ENCODE measurements at places on chromosomes 16 and 17.

GRCh38 chr16:87447323-87447722 is 45.5 kb downstream of the ZCCHC14 start:
- no peak for DNase-seq

- DNase-seq = no peak
Observed at GRCh38 chr17:81459224-81459623, 53.4 kb downstream of the ACTG1 start.

GRCh38 chr17:41559548-41559947 is 12.3 kb downstream of the KRT9 start:
- DNase-seq = no peak

GRCh38 chr17:14196377-14196997 is 40.2 kb downstream of the CDRT15 start:
- no peak for DNase-seq

DNA sequence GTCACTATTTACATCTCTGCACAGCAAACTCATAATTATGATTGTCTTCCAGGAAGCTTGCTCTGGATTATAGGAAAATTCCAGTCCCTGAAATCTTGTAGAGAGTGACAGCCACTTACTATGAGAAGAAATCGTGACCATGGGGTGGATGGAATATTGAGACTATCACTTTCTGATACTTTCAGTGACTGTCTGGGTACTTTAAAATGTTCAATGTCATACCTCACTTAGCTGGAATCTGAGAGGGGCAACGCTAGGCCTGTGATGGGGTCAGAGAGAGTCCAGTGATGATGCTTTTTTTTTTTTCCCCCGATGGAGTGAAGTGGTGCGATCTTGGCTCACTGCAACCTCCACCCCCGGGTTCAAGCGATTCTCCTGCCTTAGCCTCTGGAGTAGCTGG is 32.2 kb upstream of the RGS9 start:
- DNase-seq = no peak

GRCh38 chr17:5355421-5356129 is 63.9 kb downstream of the NUP88 start:
- DNase-seq = no peak

DNA sequence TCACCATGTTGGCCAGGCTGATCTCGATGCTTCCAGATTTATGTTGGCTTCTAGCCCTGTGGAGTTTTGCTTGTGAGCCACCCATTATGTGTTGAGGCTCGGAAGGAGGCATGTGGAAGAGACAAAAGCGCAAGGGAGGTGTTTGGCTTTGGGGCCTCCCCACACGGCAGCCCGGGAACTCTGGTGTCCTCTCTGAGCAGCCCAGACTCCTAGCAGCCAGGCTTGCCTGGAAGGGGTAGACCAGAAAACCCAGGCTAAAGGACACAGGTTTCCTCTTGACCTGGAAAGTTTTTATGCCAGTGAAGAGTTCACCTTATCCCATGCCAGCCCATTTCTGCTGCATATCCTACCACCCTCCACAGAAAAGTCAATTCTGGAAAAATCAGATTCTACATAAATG is 21.0 kb downstream of the SDR42E2 start:
- no peak for DNase-seq

DNA sequence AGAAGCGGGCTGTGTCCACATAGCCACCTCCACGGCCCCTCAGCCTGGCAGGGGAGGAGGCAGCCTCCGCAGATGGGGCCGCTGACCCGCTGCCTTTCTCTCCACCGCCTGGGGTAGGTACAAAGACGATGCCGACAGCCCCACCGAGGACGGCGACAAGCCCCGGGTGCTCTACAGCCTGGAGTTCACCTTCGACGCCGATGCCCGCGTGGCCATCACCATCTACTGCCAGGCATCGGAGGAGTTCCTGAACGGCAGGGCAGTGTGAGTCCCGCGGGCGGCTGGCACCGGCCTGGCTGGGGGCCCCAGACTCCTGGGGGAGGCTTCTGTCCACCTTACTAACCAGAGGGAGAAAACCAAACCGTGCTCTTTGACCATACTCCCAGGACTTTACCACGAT is 27.9 kb downstream of the MGRN1 start:
- no peak for DNase-seq

GRCh38 chr17:66791347-66791746 is 43.6 kb upstream of the CACNG5 start:
- DNase-seq = no peak

GRCh38 chr16:48075398-48075797 is 80.4 kb downstream of the ABCC12 start:
- DNase-seq = no peak

GRCh38 chr16:63223851-63224250 is 1187.6 kb upstream of the CDH8 start:
- no peak for DNase-seq

DNA sequence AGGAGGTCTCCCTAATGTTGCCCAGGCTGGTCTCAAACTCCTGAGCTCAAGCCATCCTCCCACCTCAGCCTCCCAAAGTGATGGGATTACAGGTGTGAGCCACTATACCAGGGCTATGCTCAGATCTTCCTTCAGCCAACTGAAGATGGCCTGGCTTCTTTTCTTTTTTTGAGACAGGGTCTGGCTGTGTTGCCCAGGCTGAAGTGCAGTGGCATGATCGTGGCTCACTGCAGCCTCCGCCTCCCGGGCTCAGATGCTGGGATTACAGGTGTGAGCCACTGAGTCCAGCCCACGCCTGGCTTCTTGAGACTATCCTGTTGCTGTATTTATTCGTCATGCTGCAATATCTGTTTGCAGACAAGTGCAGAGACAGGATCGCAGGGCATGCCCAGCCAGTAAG is 4.1 kb downstream of the SLC25A19 start:
- no peak for DNase-seq

GRCh38 chr17:13775450-13775849 is 173.7 kb upstream of the HS3ST3A1 start:
- no peak for DNase-seq

GRCh38 chr16:38941-39892 is 14.2 kb downstream of the POLR3K start:
- DNase-seq = peak; percentile 8

DNA sequence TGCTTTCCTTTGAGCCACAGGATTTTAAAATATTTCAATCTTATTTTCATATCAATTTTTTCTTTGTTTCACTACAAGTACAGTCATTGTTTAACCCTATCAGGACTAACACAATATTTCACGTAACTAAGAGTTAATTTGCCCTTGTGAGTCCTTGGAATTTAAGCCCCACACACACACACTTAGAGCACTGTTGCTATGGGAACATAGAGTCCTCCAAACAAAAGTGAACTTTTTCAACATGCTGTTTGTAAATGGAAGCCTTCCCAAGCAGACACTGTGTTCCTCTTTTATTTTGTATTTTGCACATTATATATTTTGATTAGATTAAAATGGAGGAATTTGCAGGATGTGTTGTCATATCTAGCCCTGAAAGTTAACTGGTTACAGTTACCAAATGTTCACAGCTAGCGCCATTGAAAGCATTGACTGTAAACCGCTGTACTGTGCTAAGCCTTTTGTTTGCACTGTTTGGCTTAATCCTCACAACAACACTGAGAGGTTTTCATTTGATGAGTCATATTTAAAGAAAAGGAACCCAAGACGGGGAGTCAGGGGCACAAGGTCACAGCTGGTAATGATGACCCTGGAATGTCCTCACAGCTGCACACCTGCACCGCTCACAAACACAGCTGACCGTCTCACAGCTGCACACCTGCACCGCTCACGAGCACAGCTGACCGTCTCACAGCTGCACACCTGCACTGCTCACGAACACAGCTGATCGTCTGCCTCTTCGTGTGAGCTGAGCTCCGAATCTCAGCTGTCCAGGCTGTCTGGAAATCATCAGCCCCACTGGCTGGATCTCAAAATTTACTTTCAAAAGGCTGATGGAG is 6.3 kb downstream of the HSBP1 start:
- no peak for DNase-seq

- DNase-seq = no peak
Observed at GRCh38 chr16:50172195-50172922, 19.3 kb downstream of the TENT4B start.

- peak; percentile 99 for DNase-seq
Observed at GRCh38 chr16:84532291-84532724, 27.8 kb upstream of the MEAK7 start.

- peak; percentile 51 for DNase-seq
Observed at GRCh38 chr17:1485423-1486376, 6.8 kb downstream of the MYO1C start.

- no peak for DNase-seq
Observed at GRCh38 chr17:42198897-42199296, 4.6 kb upstream of the GHDC start.

DNA sequence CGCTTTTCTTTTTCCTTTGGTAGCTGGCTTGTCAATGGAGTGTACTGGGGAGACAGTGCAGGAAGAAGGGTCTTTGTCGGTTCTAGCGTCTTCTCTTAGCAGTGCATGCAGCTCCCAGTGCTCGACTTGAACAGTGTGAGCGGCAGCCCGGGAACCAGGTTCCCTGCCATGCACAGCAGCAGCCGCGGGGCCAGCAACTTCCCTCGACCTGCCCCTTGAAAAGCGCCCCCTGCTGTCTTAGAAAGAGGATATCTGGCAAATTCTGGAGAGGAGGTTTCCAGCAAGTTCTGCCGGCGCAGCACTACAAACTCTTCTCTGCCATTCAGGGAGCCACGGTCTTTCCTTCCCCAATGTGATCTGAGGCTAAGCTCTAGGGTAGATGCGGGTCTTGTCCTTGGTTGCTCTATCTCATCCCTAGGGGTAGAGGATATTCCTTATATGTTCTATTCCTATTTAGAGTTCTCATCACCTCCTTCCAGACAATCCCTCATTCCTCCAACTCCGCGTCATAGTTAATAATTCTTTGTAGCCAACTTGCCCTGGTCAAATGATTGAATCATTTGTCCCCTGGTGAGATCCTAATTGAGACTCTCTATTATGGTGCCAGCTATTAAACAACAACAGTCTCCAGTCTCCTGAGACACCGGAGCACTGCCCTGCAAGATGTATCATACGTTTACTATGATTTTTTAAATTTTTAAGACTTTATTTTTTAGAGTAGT is 451.3 kb downstream of the PMP22 start:
- no peak for DNase-seq

DNA sequence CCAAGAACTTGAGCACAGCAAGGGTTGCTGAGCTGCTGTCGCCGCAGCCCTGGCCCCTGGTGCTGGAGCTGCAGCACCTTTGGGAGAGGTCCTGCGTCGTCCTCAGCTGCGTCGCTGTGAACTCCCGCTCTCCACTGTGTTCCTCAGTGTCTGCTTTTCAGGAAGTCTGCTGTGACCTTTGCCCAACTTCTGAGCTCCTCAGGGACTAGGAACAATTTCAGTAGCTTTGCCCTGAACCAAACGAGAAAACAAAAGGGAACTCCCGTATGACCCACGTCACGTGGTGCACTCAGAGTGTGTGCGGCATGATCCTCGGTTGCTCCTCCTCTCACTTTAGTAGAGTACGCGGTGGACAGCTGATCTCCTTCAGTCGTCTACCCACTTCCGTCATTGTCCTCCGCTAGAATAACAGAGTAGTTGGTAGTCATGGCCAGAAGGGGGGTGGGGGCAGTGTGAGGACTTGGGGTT is 44.2 kb downstream of the WDR45B start:
- DNase-seq = no peak

DNA sequence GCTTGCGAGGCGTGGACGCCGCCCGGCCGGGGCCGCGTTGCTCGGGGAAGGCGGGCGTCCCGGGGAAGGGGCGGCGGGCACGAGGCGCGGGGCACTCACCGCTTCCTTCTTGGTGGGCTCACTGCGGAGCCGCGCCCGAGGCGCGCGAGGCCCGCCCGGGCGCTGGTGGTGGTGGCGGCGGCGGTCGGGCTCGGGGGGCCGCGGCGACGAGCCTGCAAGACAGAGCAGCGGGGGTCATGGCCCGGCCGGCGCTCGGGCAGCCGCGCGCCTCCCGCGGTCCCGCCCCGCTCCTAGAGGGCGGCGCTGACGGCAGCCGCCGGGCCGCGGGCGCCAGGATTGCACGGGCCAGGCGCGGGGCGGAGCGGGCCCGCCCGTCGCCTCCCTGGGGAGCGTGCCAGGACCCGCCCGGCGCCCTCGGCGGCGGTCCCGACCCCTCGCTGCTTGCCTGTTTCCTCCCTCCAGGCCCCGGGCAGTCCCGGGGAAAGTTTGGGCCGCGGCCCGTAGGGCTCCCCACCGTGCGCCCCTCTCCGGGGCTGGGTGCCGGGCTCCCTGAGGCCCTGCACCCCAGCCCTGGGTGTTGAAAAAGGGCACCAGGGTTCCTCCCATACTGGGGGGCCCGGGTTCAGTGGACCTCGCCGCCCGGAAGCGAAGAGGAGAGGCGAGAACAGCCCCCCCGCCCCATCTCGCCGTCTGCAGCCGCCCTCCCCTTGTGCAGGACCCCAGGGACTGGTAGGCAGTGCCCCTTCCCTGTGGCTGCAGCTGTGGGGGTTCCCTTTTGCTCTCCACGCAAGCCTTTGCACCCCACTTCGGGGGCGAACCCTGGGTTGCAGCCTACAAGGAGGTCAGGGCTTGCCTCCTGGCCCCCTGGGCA is at the start of gene C16orf74:
TSS of gene C16orf74 (minus strand) at position 270 of the 871 bp plus-strand sequence. CDS start 15,879 bp downstream, outside the sequence.
- peak; percentile 8 for DNase-seq
